ENCODE measurements at places on chromosomes 2 and 18.

- DNase-seq = peak; percentile 82
Measured at GRCh38 chr2:10407841-10408648, 40.1 kb downstream of the ODC1 start.

GRCh38 chr18:9177031-9177430 lies 40.5 kb downstream of the ANKRD12 start:
- DNase-seq = no peak

DNA sequence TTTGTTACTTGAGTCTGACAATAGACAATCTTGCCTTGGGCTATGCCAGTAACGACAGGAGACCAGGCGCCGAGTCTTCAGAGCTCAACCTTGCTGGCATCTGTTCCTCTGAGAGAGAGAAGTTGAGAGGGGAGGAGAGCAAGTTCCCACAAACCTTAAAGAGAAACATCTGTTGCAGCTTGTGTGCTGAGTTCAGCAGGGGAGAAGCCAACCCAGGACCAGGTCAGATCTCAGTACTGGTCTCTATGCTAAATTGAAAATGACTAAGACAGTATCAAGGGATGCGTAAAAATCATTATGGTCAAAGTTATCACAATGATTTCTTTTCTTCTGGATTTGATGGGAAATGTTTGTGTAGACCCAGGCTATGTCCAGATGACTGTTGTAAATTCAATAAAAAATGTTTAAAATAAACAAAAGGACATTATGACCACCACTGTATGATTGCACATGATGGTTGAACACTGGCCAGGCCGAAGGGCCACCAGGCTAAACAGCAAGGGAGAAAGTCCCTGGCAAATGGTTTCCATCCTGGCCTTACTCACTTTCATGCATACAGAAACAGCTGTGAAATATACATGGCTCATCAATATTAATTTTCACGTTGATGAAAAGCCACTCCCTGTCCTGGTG lies 100.3 kb upstream of the PMAIP1 start:
- no peak for DNase-seq

DNA sequence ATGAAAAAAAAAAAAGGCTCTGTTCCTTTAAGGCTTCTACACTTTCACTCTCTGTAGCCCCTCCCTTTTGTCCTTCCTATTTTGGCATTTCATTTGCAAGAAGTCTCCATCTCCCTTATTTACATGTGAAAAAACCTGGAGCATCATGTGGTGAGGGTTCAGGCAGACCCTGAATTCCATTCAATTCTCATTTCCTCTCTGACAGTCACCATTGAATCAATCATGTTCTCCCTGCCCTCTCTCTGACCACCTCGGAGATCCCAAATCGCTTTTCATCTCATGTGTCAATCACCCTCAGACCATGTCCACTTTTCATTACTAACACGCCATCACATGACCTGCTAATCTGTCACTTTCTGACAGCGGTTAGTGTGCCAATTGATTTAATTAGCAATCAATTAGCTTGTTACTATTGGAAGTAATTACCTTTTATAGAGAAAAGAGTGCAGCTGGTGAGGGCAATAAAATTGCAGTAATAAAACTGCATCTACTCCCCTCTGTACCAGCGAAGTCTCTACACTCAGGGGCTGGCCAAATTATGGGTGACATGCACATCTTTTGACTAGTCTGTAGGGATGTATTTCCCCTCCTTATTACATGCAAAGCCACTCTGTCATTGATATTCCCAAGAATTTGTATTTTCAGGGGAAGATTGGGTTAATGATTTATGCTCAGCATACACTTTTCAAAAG lies 317.4 kb downstream of the EN1 start:
- no peak for DNase-seq

GRCh38 chr2:36512705-36513104 lies 85.3 kb downstream of the FEZ2 start:
- no peak for DNase-seq

DNA sequence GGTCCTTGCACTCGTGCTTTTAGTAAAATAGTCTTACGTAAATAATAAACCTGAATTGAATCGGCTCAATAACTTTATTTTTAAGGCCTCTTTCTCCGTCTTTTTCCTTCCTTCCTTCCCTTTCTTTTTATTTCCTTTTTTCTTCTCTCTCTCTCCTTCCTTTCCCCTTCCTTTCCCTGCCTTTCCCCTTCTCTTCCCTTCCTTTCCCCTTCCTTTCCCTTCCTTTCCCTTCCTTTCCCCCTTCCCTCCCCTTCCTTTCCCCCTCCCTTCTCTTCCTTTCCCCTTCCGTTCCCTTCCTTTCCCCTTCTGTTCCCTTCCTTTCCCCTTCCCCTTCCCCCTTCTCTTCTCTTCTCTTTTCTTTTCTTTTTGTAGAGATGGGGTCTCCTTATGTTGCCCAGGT lies 121.0 kb downstream of the NCKAP5 start:
- no peak for DNase-seq

DNA sequence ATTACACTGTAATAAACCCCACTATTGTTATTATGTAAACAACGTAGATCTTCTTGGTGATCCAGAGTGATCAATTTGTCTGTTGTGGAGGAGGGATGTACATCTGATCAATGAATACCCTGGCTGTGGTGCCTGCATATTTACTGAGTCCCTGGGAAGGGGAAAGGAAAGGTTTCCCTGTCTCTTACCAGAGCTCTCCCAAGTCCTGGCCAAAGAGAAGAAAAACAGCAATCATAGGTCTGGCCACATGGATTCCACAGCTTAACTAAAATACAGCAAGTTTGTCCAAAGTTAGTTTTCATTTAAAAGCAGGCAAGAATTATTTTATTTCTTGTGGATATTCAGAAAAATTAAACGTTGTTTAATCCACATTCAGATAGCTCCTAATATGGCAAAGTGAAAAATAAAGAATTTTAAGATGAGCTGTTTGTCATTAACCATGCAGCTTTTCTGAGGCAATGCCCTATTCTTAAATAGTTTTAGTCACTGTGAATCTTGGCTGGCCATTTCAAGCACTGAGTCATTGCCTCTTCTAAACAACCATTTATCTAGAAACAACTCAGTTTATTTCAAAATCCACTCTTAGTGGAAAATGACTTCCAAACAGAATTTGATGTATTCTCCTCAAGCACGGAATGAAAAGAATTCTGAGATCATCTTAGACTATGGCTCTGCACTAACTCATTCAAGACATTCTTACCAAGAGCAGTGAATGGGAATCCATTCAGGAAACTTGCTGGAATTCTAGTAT lies 1004.4 kb upstream of the CDH2 start:
- DNase-seq = no peak

- DNase-seq = no peak
Measured at GRCh38 chr18:49968644-49969309, 155.4 kb upstream of the ACAA2 start.

- no peak for DNase-seq
Measured at GRCh38 chr2:160360089-160360757, 133.4 kb downstream of the RBMS1 start.

DNA sequence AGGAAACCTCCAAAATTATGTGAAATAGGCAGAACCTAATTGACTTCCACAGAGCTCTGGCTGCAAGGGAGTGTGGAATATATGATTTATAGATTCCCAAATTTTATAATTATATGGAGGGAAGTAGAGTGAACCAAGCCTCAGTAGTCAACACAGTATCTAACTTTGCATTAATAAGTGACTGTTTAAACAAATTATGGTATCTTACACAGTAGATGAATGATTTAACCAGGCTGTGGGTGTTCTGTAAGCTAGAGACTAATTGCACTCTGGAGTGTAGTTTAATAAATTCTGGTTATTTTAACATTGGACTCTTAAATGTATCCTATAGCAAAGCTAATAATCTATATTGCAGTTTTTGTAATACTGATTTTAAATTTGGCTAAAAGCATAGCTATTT lies 183.5 kb downstream of the KIAA1328 start:
- no peak for DNase-seq

GRCh38 chr18:24791751-24792545 lies 331.5 kb downstream of the HRH4 start:
- DNase-seq = no peak

- DNase-seq = no peak
Measured at GRCh38 chr2:38658613-38659012, 7.3 kb upstream of the GALM start.

GRCh38 chr18:58276789-58277739 lies 233.0 kb downstream of the NEDD4L start:
- DNase-seq = no peak

- no peak for DNase-seq
Measured at GRCh38 chr2:238870261-238870660, 22.4 kb downstream of the TWIST2 start.

DNA sequence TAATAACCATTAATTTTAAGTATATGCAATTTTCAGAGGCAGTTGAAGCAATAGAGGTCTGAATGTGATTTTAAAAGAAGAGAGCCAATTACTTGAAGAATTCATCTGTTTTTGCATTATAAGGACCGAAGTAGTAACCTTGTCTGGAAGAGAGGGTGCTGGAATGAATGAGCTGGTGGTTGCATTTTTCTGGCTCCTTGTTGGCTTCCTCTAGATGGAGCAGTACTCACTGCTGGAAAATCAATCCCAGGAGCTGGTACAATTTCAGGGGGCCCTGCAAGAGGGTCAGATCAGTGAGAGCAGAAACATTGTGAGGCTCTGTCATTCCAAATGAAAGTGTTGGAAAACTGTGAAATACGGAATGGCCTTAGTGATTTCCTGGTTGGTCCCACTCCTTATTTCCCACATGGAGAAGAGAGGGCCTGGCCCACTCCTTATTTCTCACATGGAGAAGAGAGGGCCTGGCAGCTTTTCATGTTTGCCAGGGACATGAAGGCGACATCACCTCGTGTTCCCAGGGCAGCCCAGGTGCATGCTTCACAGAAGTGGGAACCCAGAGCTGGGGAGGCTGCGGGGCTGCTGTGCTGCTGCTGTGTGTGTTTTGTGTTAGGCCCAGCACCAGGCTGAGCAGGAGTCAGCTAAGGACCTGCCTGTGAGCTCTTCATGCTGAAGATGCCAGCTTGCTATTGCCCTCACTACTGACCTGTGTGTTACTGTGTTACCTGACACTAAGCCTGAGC lies 197.4 kb downstream of the SNTG2 start:
- DNase-seq = no peak

- no peak for DNase-seq
Measured at GRCh38 chr2:237320801-237321560, 93.0 kb downstream of the COL6A3 start.

DNA sequence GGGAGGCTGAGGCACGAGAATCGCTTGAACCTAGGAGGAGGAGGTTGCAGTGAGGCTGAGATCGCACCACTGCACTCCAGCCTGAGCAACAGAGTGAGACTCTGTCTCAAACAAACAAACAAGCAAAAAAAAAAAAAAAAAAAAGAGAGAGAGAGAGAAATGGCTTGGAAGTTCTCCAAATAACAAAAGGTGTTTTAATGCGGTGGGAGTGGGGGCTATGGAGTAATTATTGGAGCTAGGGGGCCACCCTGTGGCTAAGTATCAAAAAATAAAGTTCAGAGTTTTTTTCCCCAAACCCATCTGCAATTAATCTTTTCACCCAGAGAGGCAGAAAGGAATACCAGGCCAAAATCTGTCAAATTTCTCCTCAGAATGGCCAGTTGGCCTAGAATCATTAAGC lies 23.0 kb upstream of the CEP68 start:
- no peak for DNase-seq

DNA sequence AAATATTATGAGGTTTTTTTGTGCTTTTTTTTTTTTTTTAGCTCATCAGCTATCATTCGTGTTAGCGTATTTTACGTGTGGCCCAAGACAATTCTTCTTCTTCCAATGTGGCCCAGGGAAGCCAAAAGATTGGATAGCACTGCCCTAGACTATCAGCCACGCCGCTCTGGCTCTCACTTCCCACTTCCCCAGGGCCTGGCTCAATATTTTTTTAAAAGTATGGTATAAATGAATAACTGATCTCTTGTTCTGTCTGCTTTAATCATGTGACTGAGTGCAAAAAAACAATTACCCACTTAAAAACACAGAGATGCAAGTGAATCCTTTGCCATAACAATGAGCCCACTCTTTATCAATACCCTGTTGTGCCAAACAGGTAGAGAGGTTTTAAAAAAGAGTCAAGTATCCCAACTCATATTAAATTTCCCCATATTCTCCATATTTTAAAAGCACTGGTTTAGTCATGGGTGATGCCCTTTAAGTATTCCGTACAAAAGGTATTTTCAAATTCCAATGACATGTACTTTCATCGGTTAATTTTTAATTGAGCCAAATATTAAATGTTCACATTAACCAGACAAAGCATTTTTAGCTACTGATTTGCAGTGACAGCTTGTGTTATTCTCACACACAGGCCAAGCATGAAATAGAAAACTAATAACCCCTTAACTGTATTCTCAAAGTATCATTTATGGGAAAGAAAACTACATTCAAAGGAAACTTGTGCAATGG lies 12.6 kb downstream of the BCL2 start:
- DNase-seq = no peak

All from lower lobe of right lung (tissue), 2 donors.